ENCODE measurements at places on chromosomes 7 and 10.

DNA sequence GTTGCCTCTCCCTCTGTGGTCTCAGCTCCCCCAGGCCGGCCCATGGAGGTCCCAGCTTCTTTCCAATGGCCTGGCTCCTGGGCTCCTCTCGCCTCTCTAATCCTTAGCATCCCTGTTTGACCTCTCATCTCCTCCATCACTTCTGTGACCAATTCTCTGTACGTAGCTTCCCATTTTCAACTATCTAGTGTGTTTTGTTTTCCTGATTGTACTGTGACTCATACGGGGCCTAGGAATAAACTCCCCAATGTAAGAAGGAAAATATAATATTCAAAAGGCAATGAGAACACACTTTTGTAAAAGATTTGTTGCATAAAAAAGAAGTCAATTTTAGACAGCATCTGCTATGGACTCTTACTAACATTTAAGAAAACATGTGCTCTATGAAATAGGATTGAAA is 90.3 kb downstream of the MKX start:
- no peak for DNase-seq

DNA sequence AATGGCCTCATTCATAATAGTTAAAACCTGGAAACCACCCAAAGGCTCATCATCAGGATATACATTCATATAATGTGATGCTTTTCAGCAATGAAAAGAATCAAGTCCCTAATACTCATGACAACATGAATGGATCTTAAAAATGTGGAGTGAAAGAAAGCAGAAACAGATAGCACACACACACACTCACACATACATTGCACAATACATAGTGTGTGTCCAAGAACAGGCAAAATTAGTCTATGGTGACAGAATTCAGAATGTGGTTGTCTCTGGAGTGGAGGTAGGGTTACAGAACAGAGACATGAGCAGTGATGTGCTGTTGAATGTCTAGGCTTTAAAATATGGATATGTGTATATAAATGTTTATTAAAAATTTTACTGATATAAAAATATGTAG is 419.9 kb upstream of the PCDH15 start:
- DNase-seq = no peak

- no peak for DNase-seq
Observed at GRCh38 chr10:47243356-47243755, 56.6 kb upstream of the GDF10 start.

DNA sequence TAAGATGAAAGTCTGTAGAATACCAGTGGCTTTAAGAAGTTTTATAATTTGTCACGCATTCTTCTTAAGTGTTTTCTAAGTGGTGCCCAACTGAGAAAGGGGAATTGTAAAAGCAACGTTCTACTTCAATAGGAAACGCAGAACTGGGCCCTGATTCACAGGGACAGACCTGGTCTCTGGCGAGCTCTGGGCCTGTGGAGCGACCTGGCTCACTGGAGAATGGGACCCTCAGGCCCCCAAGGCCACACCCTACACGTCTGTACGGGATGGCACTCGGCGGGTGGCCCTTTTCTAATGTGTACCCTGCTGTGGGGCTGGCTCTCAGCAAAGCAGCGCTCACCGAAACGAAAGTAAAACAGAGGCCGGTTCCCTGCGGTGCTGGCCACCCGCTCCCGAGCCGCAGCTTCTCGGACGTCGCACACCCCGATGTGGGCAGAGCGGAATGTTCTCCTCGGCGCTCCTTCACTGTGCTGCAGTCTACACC is 205.0 kb downstream of the DIP2C start:
- DNase-seq = no peak

GRCh38 chr10:36380538-36380937 is 738.4 kb upstream of the FZD8 start:
- DNase-seq = no peak
